T-helper 17 cell (primary cell): ENCODE measurements at places on chromosomes 4 and X. TPM values are rescaled to one million over a fixed set of nuclear protein-coding genes. Genes with fewer than 3 reads are reported as not detected.

The SLC34A2 gene
- not detected for total RNA-seq

The COX7B2 gene
- not detected for total RNA-seq

DNA sequence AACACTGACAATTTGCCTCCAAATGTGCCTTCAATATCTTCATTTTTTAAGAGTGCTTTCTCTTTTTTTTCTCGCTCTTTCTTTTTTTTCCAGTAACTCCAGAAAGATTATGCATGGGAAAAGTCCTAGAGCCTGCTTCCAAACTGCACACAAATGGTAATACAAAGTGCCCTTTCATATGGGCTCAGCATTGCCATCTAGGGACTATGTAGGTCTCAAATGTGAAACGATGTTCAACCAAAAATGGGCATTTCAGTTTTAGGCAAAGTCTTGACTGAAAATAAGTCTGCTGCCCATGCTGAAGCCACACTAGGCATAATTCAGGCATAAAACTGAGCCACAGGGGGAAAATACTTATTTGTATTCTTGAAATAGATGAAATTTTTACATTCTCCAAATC lies 65.6 kb downstream of the SYNPO2 start:
- no peak for DNase-seq

DNA sequence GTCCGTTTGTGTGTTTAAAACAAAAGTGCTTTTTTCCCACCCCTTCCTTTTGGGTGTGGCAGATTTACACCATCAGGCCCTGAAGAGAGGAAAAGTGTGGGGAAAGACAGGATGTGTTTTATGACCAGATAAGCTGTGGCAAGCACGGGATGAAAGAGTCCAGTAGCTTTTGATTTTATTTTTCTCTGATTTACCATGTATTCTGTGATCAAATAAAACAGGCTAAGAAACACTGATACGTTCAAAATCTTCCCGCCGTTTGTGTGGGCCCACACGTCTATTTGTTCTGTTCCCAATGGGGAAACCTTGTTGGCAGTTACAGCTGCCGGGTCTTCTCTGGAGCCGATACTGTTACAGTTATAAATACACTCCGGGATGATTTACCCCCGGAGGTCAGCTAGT lies 10.8 kb downstream of the LRP2BP start:
- DNase-seq: no peak

The BST1 gene
- total RNA-seq: 0.89 TPM

The CRMP1 gene
- not detected for total RNA-seq

The IL15 gene
- total RNA-seq: 4.7 TPM

The FRMD7 gene
- total RNA-seq: not detected

DNA sequence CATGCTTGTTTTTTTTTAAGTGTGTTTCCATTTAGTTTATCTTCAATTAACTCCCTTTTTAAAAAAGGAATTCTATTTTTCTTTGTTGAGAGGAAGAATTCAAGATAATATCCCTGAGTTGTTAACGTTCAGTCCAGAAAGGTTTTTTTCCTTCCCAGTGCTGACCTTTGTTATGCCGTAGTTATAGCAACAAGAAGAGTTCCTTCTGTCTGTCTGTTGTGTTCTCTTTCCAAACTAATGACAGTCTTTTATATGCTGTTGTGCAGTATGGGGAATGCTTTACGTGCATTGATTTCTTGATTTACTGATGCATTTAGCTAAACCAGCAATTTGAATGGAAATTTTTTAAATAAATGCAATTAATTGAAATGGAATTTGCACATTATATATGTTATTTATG lies 6.6 kb upstream of the CXXC4 start:
- DNase-seq: no peak

- DNase-seq: peak; percentile 10
Observed at GRCh38 chrX:130916636-130917422, 13.8 kb upstream of the ENOX2 start.

The CXXC4 gene
- total RNA-seq: 0.21 TPM

DNA sequence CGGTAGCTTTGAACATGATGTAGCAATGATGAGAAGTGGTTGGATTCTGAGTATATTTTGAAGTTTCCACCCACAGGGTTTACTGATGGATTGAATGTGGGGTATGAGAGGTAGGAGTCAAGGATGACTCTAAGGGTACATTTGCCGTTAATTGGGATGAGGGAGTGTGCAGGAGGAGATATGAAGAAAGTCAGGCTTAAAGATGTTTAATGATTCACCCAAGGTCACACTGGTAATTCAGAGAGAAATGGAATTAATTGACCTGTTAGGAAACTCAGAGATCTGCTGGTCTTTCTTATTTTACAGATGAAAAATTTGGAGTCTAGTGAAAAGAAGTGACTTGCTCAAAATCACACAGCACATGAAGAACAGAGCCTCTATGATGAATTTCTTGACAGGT lies 390.7 kb downstream of the GBA3 start:
- no peak for DNase-seq

- no peak for DNase-seq
Observed at GRCh38 chr4:47974566-47974965, 41.9 kb downstream of the CNGA1 start.

The FGD1 gene
- 0.05 TPM for total RNA-seq

DNA sequence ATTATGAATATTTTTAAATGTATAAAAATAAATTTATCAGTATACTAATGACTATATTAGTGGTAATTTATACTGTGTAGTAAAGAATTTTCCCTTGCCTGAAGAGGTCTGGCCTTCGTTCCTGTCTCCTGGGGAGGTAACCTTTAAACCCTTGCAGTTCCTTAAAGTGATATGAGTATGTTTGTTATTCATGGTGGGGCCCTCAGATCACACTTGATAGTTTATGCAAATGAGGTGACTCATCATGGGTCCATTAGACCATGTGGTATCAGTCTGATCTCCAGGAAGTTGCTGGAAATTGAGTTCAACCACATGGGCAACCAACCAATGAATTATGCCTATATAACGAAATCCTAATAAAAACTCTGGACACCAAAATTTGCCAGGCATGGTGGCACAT lies 904.1 kb downstream of the RPA4 start:
- no peak for DNase-seq

GRCh38 chr4:121255986-121256750 lies 92.0 kb upstream of the TNIP3 start:
- no peak for DNase-seq

GRCh38 chrX:118603981-118604380 lies 108.4 kb downstream of the DOCK11 start:
- no peak for DNase-seq

GRCh38 chr4:71268166-71268565 lies 70.7 kb upstream of the SLC4A4 start:
- no peak for DNase-seq

GRCh38 chr4:80419946-80420345 lies 84.4 kb downstream of the CFAP299 start:
- DNase-seq: no peak

- DNase-seq: no peak
Observed at GRCh38 chr4:163109967-163110366, 56.7 kb downstream of the NAF1 start.

The OPN1MW gene
- total RNA-seq: not detected

GRCh38 chr4:31374256-31374960 lies 654.2 kb downstream of the PCDH7 start:
- DNase-seq: no peak

- no peak for DNase-seq
Observed at GRCh38 chr4:48042979-48043461, 26.4 kb downstream of the NIPAL1 start.

The NUP62CL gene
- total RNA-seq: 2.2 TPM

- no peak for DNase-seq
Observed at GRCh38 chr4:180057891-180058671, 2185.1 kb upstream of the TENM3 start.

DNA sequence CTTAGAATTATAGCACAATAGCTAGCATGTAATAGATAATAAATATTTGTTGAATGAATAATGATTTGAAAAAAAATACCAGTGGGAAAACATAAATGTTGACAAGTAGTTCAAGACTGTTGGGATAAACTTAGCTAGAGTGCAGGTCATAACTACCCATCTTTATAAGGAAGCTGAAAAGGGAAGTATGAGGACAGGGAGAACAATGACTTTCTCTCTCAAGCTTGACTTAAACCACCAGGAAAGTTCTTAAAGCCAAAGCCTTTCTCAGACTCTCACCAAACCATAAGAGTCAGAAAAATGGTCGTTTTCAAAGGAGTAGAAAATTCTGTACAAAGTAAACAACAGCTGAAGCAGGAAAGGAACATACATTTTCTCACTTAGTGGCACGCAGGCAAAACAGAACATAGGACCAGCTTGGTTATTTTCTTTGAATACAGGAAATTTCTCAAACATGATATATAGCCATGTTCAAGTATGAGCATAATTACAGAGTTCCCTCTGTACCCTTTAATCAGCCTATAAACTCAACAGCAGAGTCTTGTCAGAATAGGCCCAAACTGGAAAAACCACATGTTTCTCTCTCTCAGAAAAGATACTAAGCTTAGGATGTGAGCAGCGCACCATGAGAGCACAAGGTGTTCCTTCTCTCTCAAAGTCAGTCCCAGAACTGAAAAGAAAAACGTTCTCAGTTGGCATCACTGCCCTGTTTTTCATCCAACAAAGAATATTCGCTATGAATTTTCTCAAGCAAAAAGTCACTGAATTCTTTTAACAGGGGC lies 28.7 kb downstream of the MAPK10 start:
- DNase-seq: no peak

The TMSB4X gene
- total RNA-seq: 5,781 TPM

- DNase-seq: no peak
Observed at GRCh38 chr4:48832571-48832970, 1.7 kb downstream of the OCIAD1 start.
